ENCODE measurements at places on chromosomes 6 and 20.

DNA sequence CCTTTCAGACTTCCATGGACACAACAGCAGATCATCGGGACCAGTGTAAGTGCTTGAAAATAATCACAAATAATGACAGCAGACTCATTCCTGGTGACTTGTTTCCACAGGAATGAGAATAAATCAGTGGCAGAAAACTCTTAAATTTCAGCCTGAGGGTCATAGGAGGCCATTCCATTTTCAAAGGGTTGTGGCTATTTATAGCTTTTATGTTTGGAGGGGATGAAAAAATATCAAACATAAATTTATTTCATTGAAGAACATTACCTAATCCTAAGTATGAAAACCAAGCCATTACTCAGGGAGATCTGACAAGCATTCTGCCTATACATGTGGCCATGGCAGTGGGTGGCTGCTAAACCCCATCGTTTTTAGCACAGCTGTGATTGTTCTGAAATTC is 173.6 kb upstream of the CNR1 start:
- DNase-seq = no peak

- no peak for DNase-seq
These were observed 20.9 kb upstream of the KCNK16 start for GRCh38 chr6:39343396-39343870.

DNA sequence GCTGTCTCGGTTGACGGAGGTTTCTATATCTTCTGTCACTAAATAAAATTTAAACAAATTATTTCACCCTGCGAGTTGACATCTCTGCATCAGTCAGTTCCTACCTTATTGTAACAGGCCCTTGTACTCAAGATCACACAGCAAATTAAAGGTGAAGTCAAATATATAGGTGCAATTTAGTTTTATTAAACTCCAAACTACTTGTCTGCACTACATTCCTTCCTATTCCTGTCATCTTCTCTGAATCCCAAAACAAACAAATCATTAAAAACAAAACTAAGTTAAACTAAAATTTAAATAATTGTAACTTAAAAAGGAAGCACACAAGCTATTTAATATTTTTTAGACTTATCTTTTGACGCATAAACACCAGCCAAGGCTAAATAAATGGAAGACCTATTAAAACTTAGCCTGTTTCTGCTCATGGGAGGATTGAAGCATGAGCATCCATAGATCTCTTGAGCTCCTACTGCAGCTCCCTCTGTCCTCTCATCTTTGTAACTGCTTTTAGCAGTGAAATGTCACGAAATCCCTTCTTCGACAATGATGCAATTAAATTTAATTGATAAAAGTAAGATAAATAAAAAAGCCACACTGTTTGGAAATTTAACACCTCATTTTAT is 1152.3 kb upstream of the GJE1 start:
- no peak for DNase-seq

GRCh38 chr20:37669062-37669772 is 24.6 kb upstream of the CTNNBL1 start:
- DNase-seq = no peak

DNA sequence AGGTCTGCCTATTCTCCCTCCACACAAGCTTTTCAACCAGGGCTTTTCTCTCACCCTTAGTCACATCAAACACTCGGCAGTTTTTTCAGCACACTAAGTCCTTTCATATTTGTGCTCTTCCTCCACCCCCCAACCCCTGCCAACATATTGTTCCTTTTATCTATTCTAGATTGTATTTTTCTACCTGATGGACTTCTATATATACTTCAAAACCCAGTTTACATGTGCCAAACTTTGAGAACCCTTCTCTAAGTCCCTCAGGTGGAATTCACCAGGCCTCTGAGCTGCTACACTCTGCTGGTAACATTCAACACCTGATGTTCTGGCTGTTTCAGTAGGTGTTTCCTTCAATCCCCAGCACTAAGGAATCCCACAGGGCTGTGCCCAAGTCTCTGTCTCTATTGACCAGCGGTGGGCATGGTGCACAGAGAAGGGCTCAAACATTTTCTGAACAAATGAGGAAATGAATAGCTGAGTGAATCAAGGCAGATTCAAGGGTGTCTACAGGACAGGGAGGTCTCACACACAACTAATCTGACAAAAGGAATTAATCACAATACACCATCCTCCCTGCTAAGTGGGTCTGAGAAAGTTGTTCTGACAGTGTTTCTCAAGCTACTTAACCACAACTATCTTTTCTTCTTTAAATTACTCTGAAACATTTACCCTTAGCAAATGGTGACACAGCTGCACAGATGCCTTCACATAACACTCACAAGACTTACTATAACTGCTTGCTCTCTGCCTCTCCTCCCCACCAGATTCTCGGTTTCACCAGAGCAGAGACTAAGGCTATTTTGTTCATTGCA is 166.5 kb downstream of the TSHZ2 start:
- DNase-seq = no peak

GRCh38 chr6:12026833-12027232 is 14.7 kb downstream of the HIVEP1 start:
- DNase-seq = no peak

DNA sequence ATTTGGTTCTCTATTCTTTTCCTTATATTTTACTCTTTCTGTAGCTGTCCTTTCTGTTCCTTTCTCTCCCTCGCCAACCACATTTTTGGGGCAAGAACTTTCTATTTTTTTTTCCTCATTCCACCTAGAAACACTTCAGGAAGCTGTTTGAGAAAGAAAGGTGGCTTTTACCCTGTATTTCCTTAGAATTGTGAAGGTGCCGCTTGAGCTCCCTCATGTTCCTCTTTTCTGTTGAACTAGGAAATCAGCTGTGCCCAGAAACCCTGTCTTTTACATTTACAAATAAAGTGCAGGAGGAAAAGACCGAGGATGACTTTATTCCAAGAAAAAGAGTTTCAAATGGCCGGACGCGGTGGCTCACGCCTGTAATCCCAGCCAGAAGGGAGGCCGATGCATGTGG is 38.2 kb downstream of the OR2B2 start:
- DNase-seq = no peak

DNA sequence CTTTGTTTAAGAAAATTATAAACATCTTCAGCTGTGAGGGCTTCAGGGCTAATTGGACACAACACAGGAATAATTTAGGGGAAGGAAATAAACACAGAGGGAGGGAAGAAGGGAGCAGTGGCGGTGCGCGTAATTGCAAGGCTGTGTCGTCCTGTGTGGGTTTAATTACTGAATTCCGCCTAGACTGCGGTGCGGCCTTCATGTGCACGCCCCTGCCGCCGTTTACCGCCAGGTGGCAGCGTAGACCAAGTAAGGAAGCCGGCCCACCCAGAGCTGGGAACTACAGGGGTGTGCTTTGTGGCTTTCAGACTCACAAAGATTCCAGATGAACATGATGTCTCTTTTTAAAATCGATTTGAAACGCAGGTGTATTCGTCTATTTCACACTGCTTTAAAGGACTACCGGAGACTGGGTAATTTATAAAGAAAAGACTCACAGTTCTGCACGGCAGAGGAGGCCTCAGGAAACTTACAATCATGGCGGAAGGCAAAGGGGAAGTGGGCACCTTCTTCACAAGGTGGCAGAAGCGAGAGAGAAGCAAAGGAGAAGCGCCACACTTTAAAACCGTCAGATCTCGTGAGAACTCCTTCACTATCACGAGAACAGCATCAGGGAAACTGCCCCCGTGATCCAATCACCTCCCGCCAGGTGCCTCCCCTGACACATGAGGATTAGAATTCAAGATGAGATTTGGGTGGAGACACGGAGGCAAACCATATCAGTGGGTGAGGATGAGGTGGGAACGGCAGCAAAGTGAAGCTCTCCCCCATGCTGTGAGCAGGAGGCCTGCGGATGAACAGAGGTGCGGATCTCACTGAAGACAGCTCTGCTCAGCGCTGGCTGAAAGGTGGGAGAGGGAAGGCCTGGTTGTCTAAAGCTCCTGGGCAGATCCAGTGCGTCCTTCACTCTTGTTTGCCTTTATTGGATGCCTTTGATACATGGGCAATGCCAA is 222.0 kb upstream of the PDE10A start:
- peak; percentile 40 for DNase-seq

All from CD4-positive, alpha-beta T cell treated with Interleukin-4 for 1 hour (primary cell).